ENCODE measurements at places on chromosomes 16 and 17.

GRCh38 chr16:88703486-88704309, 2.5 kb downstream of the RNF166 start:
- DNase-seq: peak; percentile 73

DNA sequence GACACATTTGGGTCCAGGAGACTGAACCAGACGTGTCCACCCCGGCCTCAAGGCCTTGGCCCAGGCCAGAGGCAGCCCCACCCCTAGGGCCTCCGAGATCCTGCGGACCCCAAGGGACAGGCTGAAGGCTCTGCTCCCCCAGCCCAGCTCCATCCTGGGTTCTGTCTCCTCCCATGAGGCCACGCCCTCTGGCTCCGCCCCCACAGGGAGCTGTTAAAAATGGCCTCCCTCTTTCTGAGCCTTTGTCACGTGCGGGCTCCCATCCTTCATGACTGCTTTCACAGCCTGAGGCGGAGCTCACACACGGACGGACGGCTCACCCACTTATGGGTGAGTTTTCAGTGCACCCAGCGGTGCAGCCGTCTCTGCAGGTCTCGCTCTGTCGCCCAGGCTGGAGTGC, 6.5 kb upstream of the CACNA1H start:
- DNase-seq: no peak

DNA sequence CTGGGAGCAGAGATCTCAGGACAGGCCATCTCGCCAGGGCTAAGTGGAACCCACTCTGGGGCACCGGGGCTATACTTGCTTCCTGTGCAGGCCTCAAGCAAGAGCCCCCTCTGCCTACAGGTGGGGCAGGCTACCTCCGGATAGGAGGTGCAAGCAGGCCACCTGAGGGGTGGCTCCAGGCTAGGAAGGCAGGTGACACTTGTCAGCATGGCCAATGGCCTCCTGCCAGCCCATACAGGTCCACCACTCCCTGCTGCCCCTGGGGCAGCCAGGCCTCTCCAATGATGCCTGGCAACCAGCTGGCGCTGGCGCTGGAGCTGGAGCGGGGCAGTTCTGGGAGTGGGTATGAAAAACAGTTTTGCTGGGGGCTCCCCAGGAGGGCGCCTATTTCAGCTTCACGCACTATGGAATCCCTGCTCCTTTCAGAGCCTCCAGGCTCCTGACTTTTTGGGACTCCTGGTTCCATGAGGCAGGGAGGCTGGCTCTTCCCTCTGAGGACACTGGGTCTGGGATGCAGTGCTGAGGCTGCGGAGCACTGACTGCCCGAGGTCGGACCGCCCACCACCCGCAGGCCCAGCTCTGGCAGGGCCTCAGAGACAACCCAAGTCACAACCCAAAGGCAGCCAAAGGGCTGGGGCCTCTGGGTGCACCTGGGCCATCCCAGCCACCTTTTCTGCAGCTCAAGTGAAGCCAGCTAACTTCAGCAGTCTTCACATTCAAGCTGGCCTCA, 8.4 kb upstream of the SREBF1 start:
- no peak for DNase-seq

DNA sequence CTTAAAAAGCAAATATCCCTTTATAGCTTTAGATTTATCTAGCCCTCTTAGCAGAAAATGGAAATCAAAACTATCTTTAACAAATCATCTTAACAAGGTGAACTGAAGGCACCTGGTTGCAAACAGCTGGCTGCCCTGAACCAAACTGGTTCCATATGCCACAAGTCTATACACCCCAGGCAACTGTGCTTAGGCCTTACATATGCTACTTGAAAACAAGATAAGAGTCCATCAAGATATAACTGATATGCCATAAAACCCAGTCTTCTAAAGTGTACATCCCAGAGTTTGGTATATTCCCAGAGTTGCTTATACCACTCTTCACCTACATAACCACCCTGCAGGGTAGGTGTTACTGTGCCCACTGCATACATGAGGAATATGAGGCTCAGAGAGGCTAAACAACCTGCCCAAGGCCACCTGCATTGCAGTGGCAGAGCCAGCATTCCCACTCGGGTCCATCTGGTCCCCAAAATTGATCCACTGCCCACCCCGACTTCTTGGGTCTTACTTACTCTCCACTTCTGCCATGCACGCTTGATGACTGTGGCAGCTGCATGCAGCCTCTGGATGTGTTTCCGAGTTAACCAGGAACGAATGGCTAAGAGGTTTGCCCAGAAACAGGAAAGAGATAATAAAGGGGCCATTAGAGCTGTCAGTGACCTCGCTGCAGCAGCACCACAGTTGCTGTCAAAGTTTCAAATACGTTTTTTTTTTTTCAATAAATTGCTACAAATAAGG, 12.2 kb downstream of the ZNHIT3 start:
- DNase-seq: no peak

- DNase-seq: peak; percentile 95
These were observed 2.6 kb upstream of the FMNL1 start for GRCh38 chr17:45218895-45219661.

DNA sequence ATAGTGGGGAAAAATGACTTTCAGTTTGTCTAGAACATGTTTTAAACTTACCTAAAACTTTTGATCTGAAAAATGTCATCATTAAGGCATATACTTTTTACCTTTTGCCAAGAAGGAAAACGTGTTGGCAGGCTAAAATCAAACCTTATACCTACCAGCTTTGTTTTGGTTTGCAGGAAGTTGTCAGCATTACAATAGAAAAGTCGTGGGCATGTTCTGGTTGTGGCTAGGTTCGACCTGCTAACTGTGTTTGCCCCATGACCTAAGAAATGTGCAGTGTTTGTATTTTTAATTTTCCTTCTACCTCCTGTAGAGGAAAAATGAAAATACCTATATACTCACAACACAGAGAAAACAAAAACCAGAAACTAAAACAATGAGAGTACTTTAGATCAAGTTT, 13.0 kb downstream of the SKAP1 start:
- DNase-seq: no peak

GRCh38 chr16:2270588-2271470, 2.9 kb upstream of the RNPS1 start:
- DNase-seq: no peak

DNA sequence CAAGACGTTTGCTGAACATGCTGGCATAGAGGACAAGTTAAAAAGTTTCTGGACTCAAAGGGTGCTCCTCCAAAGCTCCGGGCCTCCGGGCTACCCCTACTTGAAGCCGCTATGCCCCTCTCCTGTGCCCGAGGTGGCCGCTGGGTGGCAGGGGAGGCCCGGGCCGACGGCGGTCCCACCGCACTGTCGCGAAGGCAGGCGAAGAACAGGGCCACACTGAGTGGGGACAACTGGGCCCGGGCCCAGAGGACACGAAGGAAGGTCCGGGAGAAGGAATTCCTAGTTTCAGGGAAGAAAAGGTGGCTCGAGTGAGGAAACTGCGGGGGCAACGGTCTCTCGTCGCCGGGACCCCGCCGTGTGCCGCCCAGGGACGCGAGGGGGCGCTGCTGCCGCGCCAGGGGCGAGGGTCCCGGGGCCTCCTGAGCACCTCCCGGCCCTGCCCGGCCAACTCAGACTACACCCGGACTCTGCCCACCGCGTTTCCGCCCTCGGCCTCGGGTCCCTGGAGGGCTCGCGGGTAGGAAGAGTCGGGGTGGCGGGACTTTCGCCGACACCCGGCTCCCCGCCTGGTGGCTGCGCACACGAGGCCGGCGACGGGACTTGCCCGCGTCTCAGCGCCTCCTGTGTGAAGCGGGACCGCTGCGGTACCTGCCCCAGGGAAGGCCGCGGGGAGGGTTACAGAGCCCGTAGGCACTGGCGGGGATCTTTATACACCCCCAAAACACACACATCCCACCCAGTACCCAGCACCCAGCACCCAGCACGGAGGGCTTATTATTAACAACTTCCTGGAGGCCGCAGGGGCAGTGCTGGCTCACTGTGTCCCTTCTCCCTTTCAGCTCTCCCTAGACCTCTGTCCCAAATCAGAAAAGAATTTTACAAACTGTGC, 772 bp upstream of the CHCT1 start:
- DNase-seq: peak; percentile 84

Measured in activated naive CD4-positive, alpha-beta T cell treated with anti-CD3 and anti-CD28 coated beads for 36 hours (primary cell).